Lung microvascular endothelial cell (primary cell): ENCODE measurements at places on chromosomes 3 and 15.

DNA sequence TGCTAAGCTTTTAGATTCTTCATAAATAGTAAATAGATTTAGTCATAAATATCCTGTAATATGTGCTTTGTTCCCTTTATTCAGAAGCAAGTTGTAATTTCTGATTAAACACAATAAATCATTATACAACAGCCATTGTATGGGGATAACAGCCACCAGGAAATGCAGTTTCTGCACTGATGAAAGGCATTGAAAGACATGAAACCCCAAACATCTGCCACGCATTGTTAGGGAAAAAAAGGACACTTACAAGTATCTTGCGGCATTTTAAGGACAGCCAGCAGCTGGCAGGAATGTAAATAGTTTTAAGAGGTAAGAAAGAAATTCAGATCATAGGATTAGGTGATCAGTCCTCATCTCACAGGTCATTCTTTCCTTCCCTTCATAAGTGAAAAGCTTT, 801.1 kb upstream of the LMCD1 start:
- DNase-seq = no peak

- no peak for DNase-seq
These were observed 130.2 kb downstream of the FILIP1L start for GRCh38 chr3:99984139-99984538.

GRCh38 chr15:101086394-101087171, 165.3 kb downstream of the CHSY1 start:
- no peak for DNase-seq

GRCh38 chr3:156819842-156820691, 6.1 kb upstream of the LEKR1 start:
- peak; percentile 29 for DNase-seq

- DNase-seq = no peak
These were observed 13.4 kb downstream of the HTR3C start for GRCh38 chr3:184066211-184066610.

- no peak for DNase-seq
These were observed 594.8 kb downstream of the MAGI1 start for GRCh38 chr3:65443739-65444446.

DNA sequence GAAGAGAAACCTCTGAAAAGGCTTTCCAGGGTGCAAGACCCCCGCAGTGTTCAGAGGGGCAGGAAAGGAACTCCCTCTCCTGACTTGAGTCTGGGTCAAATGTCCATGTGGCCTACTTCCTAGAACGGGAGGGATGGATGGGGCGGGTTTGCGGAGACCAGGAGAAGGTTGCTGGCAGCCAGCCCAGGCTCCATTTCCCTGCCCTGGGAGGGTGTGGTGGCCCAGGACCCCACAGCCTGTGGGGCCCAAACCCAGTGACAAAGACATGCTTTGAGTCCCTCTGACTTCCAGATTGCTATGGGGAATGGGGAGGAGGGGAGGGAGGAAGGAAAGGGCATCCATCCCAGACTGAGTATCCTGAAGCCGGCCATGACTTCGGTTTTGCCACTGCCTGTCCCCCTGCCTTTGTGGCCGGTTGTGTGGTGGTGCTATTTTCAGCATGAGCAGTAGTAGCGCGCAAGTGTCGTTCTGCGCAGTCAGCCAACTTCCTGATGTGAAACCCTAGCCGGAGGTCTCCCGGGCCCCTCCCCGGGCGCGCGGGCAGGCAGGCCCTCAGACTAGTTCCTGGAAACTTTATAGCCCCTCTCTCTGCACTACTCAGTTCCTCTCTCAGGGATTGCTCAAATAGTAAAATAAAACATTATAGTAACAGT, 24.4 kb downstream of the MAGEF1 start:
- peak; percentile 20 for DNase-seq

GRCh38 chr3:152405915-152406802, 137.4 kb downstream of the MBNL1 start:
- peak; percentile 39 for DNase-seq

- DNase-seq = no peak
These were observed 158.7 kb upstream of the BHLHE40 start for GRCh38 chr3:4820296-4821121.

- DNase-seq = peak; percentile 89
These were observed 708 bp upstream of the GCHFR start for GRCh38 chr15:40762919-40763800.

DNA sequence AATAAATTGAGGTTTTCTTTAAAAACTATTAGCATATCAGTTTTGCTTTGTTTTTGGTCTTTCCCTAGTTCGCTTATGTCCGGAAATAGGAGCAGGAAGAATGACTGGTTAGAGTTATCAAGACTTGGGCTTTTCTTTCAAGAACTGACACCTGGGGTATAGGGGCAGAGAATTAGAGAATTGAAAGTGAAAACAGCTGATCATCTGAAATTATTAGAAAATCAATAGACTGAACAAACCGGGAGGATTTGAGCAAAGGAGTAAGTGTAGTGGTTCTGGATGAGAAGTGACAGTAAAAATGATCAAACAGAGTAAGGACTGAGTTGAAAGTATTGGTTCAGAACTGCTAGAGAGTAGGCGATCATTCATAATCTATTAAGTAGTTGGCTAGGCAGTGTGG, 6.0 kb downstream of the MINDY2 start:
- DNase-seq = no peak

GRCh38 chr3:194518652-194519051, 31.9 kb upstream of the ATP13A3 start:
- no peak for DNase-seq

DNA sequence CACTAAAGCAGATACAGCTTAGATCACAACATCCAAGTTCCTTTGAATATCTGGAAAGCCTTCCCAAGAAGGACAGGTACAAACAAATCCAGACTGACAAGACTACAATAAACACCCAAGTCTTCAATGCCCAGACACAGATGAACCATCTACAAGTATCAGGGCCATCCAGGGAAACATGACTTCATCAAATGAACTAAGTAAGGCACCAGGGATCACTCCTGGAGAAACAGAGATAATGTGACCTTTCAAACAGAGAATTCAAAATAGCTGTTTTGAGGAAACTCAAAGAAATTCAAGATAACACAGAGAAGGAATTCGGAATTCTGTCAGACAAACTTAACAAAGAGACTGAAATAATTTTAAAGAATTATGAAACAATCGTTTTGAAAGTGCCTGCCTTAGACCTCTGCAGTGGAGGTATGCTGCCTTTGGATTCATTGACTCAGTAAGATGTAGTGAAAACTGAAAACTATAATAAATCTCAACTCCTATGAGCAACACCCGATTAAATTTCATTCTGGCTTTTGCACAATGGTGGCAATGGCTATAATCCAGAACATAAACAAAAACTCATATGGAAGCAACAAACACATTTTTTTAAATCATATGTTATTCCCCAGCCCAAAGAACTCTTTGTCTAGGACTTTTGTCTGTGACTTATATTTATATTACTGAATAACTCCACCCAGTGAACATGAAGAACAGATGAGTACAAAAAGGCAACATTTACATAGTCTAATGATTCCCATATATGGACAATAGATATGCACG, 12.6 kb upstream of the COL8A1 start:
- no peak for DNase-seq

DNA sequence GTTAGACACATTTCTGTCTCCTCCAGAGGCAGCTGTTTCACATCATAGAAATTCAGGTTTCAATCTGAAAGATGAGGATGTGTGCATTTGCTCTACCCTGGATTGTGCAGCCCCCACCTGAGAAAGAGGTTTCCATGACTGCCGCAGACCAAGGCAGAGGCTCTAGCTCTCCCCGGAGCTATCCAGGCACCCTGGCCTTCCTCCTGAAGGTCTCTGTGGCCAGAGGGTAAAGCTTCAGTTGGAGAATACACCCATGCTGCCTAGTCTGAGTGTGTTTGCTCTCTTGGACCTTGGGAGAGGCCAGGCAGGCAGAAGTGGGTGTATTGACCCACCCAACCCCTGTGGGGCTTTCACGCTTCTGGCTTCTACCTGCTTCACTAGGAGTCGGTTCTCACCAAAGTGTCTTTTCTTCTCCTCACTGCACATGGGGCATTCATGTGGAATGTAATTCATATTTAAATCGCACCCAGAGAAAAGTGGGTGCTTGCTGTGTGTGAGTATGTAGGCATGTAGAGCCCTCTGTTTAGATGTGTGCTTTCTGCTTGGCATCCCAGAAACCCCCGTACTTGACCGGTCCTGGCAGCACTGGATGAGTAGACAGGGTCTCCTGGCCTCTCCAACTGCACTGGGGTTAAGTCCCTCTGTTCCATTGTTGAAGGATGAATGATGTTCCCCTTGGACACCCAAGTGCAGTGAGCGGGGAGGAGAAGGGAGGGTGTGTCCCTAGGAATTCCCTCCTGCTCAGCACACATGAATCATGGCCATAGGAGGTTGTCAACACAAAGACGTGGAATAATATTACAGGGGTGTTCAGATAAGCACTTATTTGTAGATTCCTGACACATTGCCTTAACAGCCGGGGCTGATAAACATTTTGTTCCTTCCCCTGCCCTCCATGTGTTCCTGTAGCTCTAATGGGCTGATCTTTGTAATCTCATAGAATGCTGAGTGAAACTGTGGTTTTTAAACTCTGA, 20.3 kb upstream of the RAB6B start:
- DNase-seq = no peak

- no peak for DNase-seq
These were observed 67.2 kb downstream of the LSM3 start for GRCh38 chr3:14245822-14246221.

GRCh38 chr3:33096093-33096868, 665 bp downstream of the GLB1 start:
- peak; percentile 49 for DNase-seq

DNA sequence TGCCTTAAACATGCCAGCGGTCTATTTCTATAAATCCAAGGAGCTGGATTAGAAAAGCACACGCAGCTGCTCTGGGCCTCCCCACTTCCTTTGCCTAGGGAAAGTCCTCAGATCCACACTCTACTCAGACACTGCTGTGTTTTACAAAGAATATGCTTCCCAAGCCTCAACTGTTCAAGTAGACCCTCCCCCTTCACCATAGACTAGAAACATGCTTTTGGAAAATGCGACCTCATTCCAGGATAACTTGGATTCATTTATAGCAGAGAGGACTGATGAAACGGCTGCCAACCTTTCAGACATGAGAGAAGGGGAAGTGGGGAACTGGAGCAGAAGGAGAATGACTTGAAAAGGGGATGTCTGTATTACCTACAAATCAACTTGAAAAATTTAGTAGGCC, 64.0 kb downstream of the P3H2 start:
- peak; percentile 59 for DNase-seq

DNA sequence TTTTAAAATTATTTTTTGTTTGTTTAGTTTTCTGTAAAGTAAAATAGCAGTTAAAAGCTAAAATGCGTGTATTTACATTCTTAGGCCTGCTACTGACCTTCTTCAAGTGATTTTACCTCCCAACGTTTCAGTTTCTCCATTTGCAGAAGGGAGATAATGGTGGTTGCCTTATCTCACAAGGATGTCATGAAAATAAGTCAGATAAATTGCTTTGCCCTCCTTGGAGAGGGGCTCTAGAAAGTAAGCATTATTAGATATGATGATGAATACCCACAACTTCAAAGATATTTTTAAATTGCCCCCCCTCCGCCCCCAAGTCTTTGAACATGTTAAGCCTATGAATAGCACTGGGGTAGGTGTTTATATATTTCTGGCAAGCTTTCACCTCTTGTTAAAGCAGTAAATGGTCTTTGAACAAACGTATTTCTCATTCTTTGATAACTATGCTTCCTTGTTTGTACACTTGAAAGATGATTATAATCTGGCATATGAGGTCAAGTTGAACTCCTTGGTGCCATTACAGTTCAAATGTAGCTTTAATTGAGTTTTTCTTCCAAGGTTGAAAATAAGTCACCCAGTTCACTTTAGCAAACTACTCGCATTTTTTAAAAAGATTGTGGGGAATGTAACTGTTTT, 6.4 kb downstream of the TERC start:
- no peak for DNase-seq

DNA sequence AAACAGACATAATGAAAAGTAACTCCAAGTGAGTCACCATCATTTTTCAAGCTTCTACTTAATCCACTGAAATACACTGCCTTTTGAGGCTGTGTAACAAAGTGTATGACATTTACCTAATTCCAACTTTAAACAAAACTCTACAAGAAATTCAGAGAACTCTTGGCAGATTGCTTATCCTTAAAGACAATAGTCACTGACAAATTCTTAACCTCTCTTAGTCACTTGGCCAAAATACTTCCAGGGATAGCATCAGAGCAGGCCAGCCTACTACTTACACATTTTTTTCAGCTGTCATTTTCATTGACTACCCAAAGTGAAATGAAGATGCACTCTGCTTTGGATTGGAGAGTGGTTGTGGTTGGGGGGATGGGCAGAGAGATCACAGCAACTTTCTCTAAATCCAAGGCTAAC, 3.6 kb downstream of the WWTR1 start:
- no peak for DNase-seq
